Right atrium auricular region (tissue), 2 donors: ENCODE measurements at places on chromosomes 6 and 20.

DNA sequence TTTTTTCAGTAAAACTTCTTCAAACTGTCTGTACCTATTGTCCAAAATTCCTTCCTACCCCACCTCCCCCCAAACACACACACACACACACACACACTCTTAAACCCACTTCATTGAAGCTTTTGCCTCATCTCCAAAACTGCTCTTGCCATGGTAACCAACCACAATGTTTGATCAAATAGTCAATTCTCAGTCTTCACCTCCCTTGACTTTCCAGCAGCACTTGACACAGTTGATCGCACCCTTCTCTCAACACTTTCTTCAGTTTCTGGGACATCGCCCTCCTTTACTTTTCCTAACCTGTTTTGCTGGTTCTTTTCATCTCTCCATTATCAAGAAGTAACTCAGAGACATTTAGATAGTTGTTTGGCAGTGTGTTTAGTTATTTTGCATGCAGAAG, 71.5 kb upstream of the COL21A1 start:
- DNase-seq = no peak

DNA sequence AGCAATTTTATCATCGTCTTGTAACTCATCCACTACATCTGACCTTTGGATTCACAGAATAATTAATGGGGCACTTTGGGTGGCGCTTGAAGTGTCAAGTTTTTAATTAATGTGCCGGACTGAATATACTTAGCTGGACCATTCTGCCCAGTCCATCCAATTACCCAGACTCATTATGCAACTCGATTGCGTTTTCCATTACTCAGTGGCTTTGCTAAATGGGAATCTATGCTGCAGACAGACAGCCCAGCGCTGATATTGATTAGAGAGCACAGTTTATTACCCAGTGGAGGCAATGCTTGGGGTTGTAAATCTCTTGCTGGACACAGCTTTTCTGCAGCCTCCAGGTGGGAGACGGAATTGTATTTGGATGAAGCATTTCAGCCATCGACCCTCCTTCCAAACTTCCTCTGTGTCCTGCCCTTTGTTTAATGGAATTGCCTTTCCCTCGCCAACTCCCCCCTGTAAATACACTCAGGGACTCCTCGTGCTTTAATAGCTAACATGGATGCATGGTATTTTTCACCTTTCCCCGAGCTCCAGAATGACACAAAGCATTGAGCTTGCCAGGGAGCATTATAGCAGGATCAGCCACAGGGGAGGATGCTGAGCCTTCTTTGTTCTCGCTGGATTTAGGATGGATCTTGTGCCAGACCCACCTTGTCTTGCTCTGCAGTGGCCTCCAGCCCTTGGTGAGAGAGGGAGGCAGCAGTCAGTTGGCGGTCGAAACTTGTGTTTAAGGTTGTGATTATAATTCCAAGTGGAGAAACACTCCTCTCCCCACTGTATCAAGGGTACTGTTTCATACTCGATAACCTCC, 59.7 kb downstream of the EDN3 start:
- no peak for DNase-seq

- peak; percentile 76 for DNase-seq
Measured at GRCh38 chr6:150418827-150419594, 50.2 kb downstream of the IYD start.

GRCh38 chr6:144155529-144155928, 5.2 kb downstream of the STX11 start:
- no peak for DNase-seq
